Heart left ventricle (tissue), 16 donors: ENCODE measurements at places on chromosomes 1 and 21. TPM values are rescaled to one million over a fixed set of nuclear protein-coding genes. Genes with fewer than 3 reads are reported as not detected.
A peak's percentile ranks its signal among the peaks of the same experiment; 100 is the strongest.

GRCh38 chr1:89786628-89787214, 34.1 kb upstream of the LRRC8D start:
- DNase-seq: no peak

DNA sequence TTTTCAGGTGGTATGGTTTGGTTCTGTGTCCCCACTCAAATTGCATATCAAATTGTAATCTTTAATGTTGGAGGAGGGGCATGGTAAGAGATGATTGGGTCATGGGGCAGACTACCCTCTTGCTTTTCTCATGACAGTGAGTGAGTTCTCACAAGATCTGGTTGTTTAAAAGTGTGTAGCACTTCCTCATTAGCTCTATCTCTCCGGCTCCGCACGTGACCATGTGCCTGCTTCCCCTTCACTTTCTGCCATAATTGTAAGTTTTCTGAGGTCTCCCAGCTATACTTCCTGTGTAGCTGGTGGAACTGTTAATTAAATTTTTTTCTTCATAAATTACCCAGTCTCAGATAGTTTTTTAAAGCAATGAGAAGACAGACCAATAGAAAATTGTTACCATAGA, 843.2 kb downstream of the AMY1C start:
- no peak for DNase-seq

GRCh38 chr1:160538985-160539651, 16.1 kb upstream of the SLAMF6 start:
- no peak for DNase-seq

DNA sequence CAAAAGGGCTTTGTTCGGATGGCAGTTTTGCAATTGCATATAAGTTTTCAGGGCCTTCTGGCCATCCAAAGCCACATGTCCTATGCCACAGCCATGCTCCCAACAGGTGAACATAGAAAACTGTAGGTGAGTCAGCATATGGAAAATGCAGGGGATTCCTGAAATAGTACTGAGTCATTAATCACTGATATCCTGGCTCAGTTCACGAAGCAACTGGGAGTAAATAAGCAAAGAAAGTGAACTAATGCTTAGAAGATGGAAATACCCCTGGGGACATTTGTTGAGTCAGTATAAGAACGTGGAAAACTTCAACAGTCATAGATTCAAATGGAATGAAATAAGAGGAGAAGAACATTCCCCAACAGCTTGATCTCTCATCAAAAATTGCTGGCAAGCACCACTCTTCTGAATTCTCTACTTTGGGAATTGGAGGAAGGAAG, 148.9 kb upstream of the RUNX1 start:
- DNase-seq: peak; percentile 29

GRCh38 chr1:241590719-241591118, 49.5 kb downstream of the CHML start:
- DNase-seq: no peak

GRCh38 chr1:99007366-99007765, 2.7 kb upstream of the PLPPR5 start:
- DNase-seq: no peak

DNA sequence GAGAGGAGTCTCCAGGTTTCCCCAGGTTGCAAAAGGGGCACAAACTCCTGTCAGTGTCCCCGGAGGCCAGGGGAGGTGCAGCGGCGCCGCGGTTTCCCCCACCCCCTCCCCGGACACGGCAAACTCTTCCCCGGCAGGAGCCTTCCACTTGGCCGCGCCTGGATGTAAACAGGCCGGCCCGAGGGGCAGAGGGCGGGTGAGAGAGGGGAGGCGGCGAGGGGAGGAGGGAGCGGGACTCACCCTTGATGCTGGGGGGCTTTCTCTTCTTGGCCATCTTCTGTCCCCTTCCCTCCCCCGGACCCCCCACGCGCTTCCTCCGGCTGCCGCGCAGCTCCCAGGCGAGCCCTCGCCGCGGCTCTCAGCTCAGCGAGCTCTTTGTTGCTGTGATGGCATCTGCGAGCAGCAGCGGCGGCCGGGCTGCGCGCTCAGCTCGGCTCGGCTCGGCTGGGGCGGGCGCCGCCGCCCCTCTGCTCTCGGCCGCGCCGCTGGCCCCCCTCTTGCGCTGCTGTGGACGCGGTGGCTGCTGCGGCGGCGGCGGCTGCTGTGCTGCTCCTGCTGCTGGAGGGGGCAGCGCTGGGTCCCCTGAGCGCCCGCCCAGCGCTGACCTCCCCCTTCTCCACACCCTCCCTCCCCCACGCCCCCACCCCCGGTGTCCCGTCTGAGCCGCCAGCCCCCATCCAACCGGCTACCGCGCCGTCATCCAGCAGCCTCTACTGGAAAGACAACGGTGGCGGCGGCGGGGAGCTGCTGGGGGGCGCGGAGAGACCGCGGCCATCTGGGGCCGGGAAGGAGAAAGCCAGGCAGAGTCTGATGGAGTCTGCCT, 4.9 kb upstream of the SLC44A5 start:
- DNase-seq: no peak

RNF186 gene
- not detected for polyA plus RNA-seq

DNA sequence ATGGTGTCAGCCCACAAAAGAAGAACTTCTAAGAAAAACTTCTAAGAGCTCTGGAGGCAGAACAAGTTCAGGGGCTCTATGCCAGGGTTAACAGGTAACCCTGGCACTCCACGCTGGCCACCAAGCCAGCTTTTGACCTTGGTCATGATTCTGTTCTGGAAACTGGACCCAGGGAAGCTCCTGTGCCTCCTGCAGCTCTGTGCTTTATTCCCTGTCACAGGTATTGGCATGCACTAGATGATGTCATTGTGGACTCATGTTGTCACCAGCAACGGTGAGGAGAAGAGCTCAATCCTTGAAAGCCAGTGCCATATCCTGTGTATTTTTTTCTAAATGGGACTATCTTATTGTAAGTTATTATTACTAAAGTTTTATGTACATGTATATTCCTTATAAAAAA, 56.7 kb upstream of the GCLM start:
- DNase-seq: no peak

MYOC gene
- polyA plus RNA-seq: 0.69 TPM

- DNase-seq: no peak
Observed at GRCh38 chr21:29055080-29055479, 18.4 kb downstream of the CCT8 start.

- no peak for DNase-seq
Observed at GRCh38 chr1:241721011-241721410, 68.9 kb downstream of the WDR64 start.

DNA sequence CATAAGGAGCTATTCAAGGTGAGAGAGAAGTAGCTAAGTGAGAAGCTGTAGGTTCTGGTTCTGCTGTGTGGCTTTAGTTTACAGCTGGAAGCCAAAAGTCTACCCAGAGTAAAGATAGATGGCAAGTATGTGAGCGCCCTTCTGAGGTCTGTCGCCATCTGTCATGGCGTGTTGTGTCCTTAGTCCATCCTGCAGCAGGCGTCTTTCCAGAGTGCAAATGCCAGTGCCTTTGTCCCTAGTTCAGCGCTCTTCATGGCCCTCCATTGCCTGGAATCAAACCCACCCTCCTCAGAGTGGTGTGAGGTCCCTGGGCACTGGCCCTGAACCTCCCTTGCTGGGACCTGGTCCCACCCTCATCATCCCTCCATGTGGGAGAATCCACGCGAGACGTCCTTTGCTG, 96.6 kb downstream of the ADARB1 start:
- DNase-seq: no peak

DNA sequence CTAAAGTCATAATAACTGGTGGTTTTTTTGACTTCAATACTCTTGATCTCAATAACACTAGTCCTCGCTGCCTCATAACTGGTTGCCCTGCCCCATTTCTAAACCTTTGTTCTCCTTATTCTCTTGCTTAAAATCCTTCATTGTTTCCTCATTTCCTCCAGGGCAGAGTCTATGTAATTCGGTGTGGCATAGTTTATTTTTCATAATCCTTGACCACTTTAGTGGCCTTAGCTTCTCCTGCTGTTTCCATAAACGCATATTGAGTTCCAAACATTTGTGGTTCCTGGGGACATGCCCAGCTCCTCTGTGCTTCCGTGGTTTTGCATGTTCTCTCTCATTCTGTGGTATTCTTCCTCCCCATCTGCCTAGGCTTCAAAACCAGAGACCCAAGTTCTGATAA, 19.0 kb upstream of the TLCD4 start:
- DNase-seq: no peak
